Large intestine (tissue), 12 donors: ENCODE measurements at places on chromosomes 2 and 18.
A peak's percentile ranks its signal among the peaks of the same experiment; 100 is the strongest.

DNA sequence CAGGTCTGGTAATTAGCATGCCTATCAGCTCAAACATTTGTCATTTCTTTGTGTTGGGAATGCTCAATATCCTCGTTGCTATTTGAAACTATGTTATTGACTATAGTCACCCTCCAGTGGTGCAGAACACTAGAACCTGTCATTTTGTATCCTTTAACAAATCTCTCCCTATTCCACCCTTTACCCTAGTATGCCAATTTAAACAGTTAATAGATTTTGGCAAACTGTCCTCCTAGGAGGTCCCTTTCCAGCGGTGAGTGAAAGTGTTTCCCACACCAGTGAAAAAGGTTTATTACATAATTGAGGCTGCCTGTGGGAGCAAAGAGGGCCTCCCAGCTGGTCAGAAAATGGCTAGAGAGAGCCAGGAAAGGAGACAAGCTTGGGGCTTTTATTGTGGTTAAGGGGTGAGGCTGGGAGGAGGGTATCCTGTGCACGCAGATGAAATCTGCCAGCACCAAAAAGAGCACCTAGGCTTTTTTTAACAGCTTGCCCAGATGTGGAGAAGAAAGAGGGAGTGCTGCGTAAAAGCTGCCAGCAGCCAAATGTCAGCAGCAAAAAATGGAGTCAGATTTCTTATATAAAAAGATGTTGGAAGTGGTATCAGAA, 1.8 kb upstream of the DRC1 start:
- no peak for DNase-seq
- H3K4me1 ChIP-seq: no peaks in the 10 kb centered on the region
- no peak overlapping the region for H3K4me3 ChIP-seq
- H3K36me3 ChIP-seq: no peaks in the 10 kb centered on the region
- no peak overlapping the region for H3K27ac ChIP-seq

DNA sequence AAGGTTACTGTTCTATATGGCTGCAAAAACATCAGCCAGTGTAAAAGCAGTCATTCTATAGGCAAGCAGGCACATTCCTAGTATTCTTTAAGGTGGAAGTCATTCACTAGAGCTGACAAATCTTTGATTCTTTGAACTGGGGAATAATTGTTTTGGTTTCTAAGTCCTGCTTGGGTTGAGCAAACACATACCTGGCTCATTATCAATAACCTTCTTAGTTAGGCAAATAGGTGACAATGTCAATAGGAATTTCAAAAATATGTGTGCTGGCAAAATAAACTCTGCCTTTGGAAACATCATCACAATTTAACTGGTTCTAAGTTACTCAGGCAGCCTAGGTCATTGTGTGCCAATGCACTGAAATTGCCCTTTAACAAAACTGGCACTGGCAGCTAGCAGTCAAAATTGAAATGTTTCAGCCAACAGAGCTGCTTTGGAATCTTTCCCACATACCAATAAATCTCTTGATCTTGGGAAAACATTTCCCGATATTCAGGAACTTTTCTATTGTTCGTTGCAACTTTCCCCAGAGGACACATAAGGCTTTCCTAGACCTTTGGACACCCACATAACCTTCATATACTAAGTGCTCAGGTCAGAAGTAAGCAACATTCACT, 402.0 kb upstream of the MMADHC start:
- no peaks in the 10 kb centered on the region for H3K36me3 ChIP-seq
- peaks cover 4% of the 10 kb centered on the region for H3K4me1 ChIP-seq
- H3K4me3 ChIP-seq: no peak overlapping the region
- no peak for DNase-seq
- H3K27me3 ChIP-seq: no peaks in the 10 kb centered on the region

DNA sequence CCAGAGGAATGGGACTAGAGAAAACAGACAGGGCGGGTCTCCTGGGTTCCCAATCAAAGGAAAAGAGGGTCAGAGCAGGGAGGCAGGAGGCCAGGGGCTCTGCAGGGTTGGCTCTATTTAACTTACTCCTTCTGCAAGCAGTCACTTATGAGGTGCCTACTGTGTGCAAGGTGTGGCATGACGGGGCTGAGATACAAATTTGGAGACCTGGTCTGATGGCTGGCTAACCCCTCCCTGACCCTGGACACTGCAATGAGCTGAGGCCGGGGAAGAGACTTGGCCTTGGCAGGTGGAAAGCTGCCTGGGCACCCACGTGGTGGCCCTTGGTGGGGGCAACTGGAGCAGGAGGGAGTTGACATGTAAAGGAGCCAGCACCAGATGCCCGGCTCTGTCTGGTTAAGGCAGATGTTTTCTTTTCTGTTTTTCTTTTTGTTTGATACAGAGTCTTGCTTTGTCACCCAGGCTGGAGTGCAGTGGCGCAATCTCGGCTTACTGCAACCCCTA, 148.5 kb upstream of the GATA6 start:
- peak overlapping the region; percentile 87 for H3K27ac ChIP-seq
- no peak overlapping the region for H3K4me3 ChIP-seq
- H3K27me3 ChIP-seq: no peaks in the 10 kb centered on the region
- H3K4me1 ChIP-seq: peaks cover 49% of the 10 kb centered on the region
- H3K36me3 ChIP-seq: no peaks in the 10 kb centered on the region

GRCh38 chr18:8858888-8859511, 153.6 kb downstream of the MTCL1 start:
- DNase-seq: peak; percentile 56
- no peak overlapping the region for H3K27ac ChIP-seq

DNA sequence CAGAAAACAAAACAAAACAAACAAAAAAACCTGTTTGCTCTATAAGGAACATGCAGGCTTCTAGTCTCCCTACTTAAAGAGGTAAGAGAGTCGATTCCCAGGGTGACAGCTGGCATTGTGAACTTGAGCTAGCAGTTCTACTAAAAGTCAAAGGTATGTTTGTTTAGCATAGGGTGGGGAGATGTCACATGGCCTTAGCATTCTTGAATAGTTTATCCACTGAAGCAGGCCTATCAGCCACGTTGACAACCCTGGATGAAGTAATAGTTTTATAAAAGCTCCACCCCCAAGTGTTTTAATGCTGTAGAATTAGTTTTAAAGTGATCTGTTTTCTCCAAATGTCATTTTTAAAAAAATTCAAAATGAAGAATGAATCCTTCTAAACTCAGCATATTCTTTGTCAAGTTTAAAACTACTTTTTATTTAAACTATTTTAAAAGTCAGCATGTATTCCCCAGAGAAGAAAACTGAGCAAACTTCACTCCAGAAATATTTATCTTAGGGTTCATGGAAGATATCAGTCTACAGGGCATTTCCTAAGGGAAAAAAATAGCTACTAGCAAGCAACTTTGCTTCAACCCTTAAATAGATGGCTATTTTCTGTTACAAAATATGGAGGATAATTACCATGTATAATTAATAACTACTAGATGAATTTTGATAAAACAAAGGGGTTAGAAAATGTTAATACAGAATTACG, 1.7 kb downstream of the MYOM1 start:
- no peaks in the 10 kb centered on the region for H3K27me3 ChIP-seq
- DNase-seq: peak; percentile 94
- no peak overlapping the region for H3K4me3 ChIP-seq
- H3K4me1 ChIP-seq: peaks cover 38% of the 10 kb centered on the region
- H3K36me3 ChIP-seq: no peaks in the 10 kb centered on the region
- H3K27ac ChIP-seq: peak overlapping the region; percentile 87

- H3K27ac ChIP-seq: no peak overlapping the region
- H3K4me1 ChIP-seq: no peaks in the 10 kb centered on the region
- DNase-seq: no peak
- H3K27me3 ChIP-seq: no peaks in the 10 kb centered on the region
- no peak overlapping the region for H3K4me3 ChIP-seq
- peaks cover 34% of the 10 kb centered on the region for H3K36me3 ChIP-seq
Measured at GRCh38 chr2:239189711-239190131, 211.1 kb downstream of the HDAC4 start.

GRCh38 chr2:36834731-36835524, 131.4 kb downstream of the STRN start:
- DNase-seq: no peak
- no peaks in the 10 kb centered on the region for H3K27me3 ChIP-seq

DNA sequence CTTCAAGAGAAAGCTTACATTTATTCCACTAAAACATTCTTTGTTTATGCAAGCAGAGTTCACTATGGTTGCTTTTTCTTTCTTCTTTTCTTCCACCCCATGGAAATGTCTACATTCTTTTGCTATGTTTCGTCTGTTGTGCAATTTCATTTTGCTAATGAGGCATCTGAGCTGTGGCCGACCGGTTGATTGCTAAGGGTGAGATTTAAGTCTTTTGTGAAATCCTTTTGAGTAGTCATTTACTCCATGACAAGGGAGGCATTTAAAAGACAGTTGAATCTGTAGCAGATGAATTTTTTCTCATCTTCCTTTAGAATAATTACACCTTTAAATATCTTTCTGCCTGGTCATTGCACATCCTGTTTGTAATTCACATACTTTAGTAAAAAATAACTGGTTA, 324.1 kb upstream of the THUMPD2 start:
- peaks cover 3% of the 10 kb centered on the region for H3K4me1 ChIP-seq
- H3K27me3 ChIP-seq: no peaks in the 10 kb centered on the region
- DNase-seq: no peak

GRCh38 chr2:42360493-42360889, 526 bp downstream of the COX7A2L start:
- DNase-seq: peak; percentile 38
- H3K27ac ChIP-seq: peak overlapping the region; percentile 94
- H3K36me3 ChIP-seq: peaks cover 4% of the 10 kb centered on the region
- H3K27me3 ChIP-seq: no peaks in the 10 kb centered on the region
- H3K4me3 ChIP-seq: peak overlapping the region; percentile 88
